ENCODE measurements at places on chromosomes 16 and 17.

DNA sequence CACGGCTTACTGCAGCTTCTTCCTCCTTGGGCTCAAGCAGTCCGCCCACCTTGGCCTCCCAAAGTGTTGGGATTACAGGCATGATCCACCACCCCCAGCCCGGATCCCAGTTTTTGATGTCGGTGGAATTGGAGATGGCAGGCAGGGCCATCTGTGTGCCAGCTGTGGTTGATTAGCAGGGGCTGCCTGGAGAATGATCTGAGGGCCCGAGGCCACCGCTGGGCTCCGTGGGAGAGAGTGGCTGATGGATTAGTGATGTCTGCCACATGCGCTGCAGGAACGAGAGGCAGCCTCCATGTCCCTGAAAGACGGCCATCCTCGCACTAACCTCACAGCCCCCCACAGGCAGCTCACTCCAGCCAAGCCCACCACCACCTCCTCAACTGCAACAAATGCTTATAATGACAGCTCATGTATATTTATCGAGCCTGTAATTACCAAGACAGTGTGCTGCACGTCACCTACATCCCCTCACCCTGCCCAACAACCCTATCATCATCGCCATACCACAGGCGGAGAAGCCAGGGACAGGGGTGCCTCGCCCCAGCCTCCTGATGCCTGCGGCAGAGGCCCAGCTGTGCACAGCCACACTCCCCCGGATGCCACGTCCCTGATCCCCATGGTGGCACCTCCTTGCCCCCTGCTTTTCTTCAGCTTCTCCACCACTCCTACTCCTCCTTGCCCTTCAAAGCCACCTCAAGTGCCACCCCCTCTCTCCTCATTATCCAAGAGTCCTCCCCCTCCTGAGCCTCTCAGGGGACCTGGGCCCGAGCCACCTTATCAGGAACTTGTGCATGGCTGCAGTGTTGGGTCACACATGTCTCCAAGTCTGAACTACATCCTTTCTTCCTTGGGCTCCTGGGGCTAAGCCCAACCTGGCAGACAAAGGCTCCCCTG is 33.2 kb downstream of the ACTG1 start:
- no peak for DNase-seq

- DNase-seq: peak; percentile 5
These were observed 42.4 kb upstream of the AKTIP start for GRCh38 chr16:53545433-53545832.

GRCh38 chr16:87150262-87150661 is 166.9 kb downstream of the C16orf95 start:
- no peak for DNase-seq

DNA sequence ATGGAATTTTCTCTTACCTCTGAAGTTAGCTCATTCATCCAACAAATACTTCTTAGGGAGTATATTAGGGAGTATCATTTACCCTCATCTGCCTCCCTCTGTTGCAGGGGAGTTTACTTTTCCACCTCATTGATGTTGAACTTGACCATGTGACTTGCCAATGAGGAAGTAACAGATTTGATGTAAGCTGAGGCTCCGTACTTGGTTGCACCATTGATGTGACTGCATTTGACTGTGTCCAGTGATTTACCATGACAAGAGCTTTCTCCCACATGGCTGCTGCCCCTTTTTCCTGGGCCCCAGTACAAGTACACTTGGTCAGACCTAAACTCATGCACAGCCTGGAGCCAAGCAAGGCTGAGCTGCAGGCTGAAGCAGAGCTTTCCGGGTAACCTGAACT is 81.6 kb upstream of the HS3ST2 start:
- no peak for DNase-seq

Measured in CMK (cell line).